T-helper 9 cell (primary cell): ENCODE measurements at places on chromosomes 6 and 20.

DNA sequence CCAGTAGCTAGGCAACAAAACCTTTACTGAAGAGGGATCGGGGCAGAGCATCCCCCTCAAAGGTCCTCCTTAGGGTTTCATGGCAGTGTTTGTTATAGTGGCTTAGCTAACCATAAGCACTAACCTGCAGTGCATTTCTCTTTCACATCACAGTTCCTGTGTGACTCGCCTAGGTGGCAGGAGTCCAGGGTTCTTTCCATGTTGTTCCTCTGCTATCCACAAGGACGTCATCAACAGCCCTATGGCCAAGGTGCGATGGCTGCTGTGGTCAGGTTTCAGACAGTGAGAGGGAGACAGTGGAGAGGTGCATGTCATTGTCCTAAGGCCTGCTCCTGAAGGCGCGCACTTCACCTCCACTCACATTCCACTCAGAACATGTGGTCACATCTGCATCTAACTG lies 38.8 kb upstream of the FOXA2 start:
- DNase-seq, result no peak

GRCh38 chr6:26195924-26196845 lies 109.0 kb downstream of the HFE start:
- DNase-seq, result no peak

GRCh38 chr20:45873409-45874103 lies 7.5 kb upstream of the ZSWIM1 start:
- no peak for DNase-seq

- DNase-seq, result no peak
Observed at GRCh38 chr6:50062051-50062450, 12.3 kb upstream of the DEFB112 start.

DNA sequence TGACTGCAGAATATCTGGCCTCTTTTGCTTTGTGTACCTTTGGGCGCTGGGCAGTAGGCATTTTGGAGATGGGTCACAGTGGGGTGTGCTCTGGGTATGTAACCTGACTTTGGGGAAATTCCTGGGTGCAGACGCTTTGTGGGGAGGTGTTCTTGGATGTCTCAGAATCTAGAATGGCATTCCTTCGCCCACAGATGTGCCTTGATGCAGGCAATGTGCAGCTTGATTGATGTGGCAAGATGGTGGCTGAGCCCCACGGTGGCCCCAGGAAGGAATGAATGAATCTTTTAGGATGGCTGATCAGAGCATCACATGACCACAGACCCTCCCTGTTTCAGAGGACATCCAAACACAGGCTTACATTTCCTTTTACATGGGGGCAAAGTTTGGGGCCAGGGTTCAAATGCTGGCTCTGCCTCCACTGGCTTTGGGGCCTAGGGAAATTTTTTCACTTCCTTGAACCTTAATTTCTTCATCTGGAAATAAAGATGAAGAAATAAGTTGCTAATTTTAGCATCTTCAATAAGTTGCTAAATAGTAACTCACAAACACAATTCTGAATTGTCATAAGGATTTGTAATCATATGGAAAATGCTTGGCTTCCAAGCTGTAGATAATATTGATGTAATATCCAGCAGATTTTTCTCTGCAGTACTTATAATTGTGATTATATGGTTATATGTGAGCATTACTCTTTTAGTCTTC lies 5.6 kb downstream of the PPP1R16B start:
- no peak for DNase-seq

DNA sequence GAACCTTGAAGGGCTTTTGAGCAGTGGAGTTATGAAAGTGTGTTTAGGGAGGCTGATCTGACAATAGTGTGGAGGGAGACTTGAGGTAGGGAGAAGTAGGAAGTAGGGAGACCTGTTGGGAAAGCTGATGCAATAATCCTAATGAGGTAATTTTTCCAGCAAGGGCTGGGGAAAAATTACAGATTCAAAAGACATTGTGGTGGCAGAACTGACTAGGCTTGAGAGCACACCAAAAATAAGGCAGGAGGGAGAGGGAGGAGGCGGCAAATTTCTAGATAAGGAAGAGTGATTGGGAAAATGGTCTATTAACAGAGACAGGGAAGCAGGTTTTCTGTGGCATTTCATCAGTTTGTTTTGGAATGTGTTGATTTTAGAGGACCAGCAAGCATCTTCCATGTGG lies 5.5 kb downstream of the PRRT1 start:
- DNase-seq, result no peak

GRCh38 chr6:111427341-111428116 lies 55.5 kb downstream of the REV3L start:
- DNase-seq, result no peak

GRCh38 chr6:119542037-119542436 lies 192.5 kb upstream of the MAN1A1 start:
- DNase-seq, result no peak

DNA sequence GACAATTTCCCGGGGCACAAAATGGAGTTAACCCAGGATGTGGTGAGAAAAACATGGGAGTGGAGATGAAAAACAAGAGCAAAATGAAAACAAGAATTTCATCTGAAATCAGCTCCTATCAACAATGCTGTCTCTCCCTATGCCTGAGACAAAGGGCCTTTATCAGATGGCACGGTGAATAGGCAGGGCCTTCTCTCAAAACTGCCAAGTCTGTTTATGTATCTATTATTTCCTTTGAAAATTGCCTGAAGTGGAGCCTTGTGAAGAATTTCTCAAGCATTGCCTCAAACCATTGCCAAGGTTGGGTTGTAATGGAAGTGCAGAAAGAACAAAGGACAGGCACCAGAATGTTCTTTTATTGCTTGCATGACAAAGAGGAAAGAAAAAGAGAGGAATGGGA lies 74.7 kb downstream of the BTBD3 start:
- DNase-seq, result no peak

DNA sequence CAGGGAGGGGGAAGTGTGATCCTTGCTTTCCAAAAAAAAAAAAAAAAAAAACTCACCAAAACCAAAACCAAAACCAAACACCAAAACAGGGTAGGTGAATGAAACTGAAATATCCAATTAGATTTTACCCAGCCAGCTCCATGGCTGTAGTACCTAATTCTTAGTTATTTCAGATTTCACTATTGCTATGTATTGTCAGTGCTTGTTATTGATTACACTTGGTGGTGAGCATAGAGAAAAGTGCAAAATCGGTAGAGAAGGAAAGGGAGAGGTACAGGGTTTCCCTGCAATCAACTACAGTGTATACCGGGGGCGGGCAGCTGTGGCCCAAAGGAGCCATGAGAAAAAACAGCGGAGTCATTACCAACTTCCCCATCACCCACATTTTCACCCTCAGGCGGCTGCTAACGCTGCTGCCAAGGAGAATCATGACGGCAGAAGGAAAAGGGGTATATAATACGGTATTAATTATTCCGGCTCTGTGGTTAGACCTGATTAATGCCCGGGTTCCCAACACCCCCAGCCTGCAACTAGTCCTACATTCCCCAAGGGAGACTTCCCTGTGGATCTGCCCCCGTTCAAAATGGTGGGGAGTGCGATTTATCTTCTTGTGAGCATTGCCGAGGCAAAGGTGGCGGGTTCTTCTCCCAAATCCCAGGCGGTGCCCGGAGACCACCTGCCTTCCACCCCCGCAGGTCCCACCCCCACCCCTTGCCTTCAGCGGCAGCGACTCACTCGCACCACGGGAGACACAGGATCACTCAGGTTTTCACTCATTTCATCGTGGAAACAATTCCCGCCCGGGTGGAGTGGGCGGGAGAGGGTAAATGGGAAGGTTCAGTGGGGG lies at the start of gene C6orf62:
Gene C6orf62, minus strand, starts transcription at position 30 of the 847 bp plus-strand sequence. CDS start 486 bp downstream, outside the sequence.
- DNase-seq, result peak; percentile 33

GRCh38 chr6:53794137-53794719 lies 577 bp upstream of the LRRC1 start:
- peak; percentile 40 for DNase-seq

DNA sequence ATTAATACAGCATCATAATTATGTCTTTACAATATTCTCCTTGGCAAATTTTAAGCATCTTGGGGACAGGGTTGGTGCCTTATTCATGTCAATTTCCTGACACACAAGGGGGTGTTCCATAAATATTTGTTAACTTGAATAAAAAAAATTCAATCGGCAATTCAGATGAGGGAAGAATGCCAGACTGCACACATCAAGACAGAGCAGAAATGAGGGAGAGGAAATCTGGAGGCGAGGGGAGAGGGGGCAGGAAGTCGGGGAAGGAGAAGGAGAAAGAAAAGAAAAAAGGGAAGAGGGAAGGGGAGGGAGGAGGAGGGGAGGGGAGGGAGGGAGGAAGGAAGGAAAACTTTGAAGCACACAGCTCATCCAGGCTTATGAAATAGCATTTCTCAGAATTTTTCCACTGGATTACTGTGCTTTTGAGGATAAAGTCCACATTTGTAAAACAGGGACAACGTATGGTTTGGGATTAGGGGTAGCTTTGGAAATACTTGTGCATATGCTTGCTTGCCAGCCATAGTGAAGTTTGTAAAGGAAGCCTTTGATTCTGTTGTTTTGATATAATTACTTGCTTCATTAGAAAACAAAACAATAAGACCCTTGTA lies 362.1 kb downstream of the SAMD5 start:
- no peak for DNase-seq

- DNase-seq, result no peak
Observed at GRCh38 chr6:33654831-33655554, 33.9 kb downstream of the ITPR3 start.

DNA sequence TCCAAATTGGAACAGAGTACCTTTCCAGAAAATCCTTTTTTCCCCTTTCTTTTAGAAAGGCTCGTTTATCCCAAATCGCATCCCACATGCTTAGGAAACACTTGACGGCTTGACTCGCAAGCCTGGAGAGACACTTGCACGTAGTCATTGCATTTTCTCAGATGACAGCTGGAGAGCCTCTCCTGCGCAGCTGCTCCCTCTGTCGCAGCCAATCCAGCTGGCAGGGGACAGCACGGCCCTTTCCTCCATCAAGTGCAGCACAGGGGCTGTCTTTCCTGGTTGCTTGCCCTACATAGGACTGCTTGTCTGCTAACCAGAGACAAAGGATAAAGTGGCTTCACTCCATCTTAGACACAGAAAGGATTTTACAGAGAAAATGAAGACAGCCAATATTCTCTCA lies 77.6 kb upstream of the RGS17 start:
- no peak for DNase-seq

GRCh38 chr6:43950731-43951062 lies 176.6 kb downstream of the MRPL14 start:
- DNase-seq, result no peak

- DNase-seq, result no peak
Observed at GRCh38 chr6:136764517-136764993, 27.7 kb downstream of the MAP3K5 start.

GRCh38 chr6:151482290-151482689 lies 11.5 kb upstream of the CCDC170 start:
- DNase-seq, result no peak

DNA sequence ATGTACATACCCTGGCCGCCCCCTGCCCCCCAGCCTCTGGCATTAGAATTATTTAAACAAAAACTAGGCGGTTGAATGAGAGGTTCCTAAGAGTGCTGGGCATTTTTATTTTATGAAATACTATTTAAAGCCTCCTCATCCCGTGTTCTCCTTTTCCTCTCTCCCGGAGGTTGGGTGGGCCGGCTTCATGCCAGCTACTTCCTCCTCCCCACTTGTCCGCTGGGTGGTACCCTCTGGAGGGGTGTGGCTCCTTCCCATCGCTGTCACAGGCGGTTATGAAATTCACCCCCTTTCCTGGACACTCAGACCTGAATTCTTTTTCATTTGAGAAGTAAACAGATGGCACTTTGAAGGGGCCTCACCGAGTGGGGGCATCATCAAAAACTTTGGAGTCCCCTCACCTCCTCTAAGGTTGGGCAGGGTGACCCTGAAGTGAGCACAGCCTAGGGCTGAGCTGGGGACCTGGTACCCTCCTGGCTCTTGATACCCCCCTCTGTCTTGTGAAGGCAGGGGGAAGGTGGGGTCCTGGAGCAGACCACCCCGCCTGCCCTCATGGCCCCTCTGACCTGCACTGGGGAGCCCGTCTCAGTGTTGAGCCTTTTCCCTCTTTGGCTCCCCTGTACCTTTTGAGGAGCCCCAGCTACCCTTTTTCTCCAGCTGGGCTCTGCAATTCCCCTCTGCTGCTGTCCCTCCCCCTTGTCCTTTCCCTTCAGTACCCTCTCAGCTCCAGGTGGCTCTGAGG lies 7.6 kb downstream of the CDKN1A start:
- DNase-seq, result no peak

DNA sequence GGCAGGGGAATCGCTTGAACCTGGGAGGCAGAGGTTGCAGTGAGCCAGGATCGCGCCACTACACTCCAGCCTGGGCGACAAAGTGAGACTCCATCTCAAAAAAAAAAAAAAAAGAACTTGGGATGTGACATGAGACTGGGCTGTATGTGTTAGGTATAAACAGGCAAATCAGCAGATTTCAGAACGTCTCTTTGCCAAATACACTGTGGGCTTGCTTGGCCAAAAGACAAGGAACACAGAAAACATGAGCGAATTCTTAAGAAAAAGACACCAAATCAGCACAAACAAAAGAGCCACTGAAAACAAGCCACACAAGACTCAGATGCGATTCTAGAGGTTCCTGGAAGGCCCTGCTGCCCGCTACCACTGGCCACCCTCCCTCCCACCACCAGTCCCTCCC lies 12.5 kb downstream of the ETV7 start:
- no peak for DNase-seq

- no peak for DNase-seq
Observed at GRCh38 chr6:53945765-53946407, 151.1 kb downstream of the LRRC1 start.

GRCh38 chr20:50546729-50547314 lies 36.6 kb downstream of the PTPN1 start:
- DNase-seq, result no peak

DNA sequence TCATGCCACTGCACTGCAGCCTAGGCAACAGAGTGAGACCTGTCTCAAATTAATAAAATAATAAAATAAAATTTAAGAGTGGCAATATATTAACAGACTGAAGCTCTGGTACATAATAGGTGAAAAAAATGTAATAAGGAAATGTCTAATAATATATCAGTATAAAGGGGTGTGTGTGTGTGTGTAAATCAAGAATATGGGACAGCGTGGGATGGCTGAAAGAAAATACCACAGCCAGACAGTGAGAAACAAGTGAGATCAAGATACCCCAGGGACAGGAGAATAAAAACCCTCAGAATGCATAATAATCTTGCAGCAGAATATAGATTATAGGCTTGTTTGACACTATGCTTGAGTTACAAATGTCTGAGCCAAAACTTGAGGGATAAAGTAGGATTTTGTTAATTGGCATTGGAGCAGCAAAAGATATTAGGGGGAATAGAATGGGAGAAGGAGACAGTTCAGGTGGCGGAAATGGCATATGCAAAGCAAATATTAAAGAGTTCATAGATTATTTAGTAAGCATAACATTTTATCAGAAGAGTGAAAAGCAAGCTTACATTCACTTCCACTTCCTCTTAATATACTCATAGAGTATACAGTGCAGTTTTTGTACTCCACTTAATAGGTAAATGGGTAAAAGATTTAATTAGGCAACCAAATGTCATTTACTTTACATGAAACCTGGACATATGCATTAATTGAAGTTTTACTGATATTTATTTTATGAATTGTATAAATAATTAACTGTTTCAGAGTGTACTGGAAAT lies 398.5 kb upstream of the GJE1 start:
- no peak for DNase-seq

DNA sequence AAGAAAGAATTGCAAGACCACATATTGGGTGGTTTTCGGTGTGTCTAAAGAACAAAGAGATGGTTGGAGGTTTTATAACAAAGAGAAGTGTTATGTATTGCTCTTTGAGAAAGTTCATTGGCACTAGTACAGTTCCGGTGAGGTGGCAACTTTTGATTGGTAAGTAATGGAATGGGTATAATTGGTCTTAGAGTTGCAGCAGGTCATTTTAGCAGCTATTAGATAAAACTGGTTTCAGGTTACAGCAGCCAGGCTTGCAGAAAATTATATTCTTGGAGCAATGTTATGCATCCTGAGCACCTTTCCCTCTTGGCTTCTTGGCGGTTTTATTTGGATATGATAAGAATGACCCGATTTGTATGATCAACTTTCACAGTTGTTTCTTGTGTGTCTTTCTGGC lies 12.3 kb upstream of the SSTR4 start:
- no peak for DNase-seq
